ENCODE measurements at places on chromosomes 3 and 15.

DNA sequence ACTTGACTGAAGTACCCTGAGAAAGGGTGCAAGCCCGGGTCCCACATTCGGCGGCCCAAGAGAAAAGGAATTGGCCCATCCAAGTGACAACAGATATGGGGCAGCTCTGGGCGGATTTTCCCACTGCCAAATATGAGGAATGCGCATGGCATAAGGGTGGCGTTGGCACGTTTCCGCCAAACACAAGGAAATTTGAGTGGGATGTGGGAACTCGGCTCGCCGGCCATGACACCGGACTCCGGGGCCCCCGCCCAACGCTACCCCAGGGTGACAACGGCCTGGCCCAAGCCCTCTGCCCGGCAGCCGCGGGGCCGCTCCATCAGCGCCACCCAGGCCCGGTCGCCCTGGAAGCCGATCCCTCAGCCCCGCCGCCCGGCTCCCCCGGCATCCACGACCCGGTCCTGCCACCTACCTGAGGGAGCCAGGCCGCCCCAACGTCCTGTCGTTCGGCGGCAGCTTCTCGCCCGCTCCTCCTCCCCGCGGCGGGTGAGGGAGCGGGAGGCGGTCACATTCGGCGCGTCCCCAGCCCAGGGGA lies 449 bp downstream of the RAF1 start:
- DNase-seq, result peak; percentile 66

- no peak for DNase-seq
Measured at GRCh38 chr15:50904211-50904610, 4.3 kb upstream of the AP4E1 start.

GRCh38 chr15:80929689-80930088 lies 59.9 kb downstream of the MESD start:
- DNase-seq, result no peak

- DNase-seq, result no peak
Measured at GRCh38 chr15:89400782-89401545, 66.3 kb upstream of the POLG start.

DNA sequence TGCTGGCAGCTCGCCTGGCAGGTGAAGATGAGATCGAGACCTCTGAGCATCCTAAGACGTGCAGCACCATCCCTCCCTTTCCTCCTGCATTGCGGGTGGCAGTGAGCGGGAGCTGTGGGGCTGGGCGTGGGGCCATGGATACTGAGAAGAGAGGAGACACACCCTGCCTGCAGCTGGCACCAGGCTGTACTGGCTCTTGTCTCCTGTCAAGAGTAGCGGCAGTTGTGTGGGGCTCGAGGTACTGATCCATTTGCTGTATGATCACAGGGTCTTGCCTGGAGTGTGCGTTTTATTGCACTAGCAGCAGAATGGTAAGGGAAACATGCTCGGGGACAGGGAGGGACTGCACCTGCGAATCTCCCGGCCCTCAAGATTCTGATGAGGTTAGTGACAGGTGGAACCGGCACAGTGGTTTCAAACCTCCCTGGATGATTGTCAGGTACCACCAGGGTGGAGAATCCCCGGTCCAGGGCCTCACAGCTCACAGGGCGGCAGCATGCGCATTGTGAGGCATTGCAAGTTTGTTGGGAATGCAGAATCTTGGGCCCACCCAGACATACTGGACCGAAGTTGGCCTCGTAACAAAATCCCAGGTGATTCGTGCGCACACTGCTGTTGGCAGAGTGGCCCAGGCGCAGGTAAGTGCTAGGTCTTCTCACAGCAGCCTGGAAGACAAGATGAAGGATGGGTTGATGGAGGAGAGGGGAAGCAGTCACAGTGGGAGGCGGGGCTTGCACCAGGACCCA lies 14.1 kb downstream of the SYNM start:
- DNase-seq, result no peak

- DNase-seq, result peak; percentile 47
Measured at GRCh38 chr3:36868614-36869436, 76.0 kb downstream of the TRANK1 start.

DNA sequence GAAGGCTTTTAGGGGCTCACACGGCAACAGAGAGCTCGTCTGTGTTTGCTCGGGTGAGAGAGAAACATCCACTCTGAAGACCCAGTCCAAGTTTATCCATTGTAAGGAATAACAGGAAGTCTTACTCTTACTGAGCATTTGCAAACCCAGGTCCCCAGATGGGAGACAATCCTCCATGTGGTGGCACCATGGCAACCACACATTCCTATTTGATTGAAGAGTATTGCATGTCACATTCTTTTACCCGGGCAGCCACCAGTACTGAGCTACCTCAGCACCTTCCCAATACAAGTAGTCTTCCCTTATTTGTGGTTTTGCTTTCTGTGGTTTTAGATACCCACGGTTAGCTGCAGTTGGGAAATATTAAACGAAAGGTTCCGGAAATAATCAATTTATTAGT lies 302.9 kb upstream of the RASGRP1 start:
- DNase-seq, result no peak

DNA sequence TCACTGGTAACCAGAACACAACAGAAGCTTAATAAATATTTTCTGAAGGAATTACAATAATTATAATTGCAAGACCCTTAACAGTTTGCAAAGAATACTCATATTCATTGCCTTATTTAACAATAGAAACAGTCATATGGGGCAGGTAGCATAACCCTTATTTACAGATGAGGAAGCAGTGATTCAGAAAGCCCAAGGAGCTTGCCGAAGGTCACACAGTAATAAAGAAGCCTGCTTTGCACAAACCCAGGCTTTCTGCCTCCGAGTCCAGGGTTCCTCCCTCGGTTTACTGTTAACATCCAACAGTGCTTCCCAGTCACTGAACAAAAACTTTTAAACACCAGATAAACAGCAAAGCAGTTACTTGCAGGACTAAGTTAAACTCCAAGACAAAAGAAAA lies 35.3 kb downstream of the SRGAP3 start:
- no peak for DNase-seq

DNA sequence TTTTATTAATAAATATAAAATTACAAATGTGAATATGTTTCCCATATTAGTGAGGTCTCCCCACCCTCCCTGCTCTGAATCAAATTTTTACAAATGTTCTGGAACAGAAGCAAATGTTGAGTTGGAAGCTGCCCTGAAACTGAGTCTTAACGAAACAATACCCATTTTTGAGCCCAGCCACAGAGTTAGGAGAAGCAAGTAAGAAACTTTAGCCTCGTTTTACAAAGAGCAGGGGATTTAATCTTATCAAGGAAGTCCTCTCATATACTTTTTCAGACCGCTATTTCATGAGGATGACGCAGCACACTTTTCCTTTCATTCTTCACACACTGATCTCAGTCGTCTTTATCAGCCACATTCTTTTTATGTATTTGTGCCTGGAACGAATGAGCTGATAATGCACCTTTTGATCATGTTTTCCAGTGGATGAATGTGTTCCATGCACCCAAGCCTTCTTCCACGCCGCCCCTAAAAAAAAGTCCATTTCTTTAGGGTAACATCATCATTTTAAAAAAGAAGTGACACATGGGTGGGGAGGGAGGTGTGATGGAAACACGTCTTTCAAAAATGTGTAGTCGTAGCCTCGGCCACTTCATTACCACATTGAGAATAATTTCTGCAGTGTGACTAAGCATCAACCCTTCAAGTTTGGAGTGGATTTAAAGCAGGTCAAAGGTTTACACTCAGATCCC lies 48.1 kb downstream of the SETMAR start:
- DNase-seq, result no peak

DNA sequence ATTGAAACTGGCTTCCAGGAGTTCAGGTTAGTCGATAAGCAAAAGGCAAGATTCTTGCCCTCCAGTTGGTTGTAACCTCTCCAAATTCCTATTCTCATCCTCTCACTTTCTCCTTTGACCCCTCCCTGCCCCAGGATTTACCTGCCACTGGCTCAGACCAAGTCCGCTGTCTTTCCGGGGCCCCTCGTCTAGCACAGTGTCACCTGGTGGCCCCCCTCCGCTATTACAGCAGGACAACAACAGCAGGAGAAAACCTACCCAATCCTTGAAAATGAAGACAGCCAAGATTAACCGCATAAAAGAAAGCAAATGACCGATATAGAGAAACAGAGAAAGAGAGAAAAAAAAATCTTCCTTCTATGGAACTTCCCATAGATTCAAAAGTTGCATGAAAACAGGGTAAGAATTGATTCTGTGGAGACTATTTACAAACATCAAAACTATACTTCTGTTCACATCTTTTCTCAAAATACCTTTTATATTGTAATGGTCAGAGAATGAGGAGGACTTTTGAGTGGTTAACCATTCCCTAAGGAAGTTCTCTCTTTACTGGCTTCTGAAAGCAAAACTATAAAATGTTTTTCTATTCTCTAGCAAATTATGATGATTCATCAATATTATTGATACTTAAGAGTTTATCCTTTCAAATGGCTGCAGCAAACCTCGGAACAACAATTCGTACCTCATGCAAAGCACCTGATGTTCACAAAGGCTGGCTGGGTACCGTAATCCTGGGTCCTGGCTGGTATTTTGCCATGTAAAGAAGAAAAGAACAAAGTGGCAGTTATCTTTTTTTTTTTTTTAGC lies 10.0 kb upstream of the ST8SIA2 start:
- DNase-seq, result no peak

DNA sequence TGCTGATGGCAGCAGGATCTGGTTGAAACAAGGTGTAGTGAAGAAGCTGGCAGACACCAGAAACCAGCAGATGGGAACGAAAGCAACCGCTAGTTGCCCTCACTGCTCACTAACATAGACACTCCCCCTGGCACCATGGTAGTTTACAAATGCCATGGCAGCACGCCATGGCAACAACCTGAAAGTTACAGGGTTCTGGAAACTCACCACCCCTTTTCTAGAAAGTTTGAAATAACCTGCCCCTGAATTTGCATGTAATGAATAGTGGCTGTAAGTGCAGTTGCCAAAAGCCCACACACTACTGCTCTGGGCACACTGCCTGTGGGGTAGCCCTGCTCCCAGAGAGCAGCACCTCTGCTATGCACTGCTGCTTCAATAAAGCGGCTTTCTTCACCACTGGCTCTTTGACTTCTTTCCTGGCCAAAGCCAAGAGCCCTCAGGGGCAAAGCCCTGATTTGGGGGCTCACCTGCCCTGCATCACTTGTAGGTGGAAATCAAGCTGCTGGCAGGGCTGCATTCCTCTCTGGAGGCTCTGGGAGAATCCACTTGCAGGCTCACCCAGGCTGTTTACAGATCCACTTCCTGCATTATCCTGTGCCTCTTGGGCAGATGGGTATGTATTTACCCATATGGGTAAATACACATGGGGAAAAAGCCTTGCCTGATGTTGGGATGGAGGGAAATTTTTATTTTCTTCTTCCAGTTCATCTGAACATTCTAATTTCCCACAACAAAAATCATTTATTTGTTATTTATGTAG lies 2.0 kb upstream of the GP9 start:
- DNase-seq, result no peak

DNA sequence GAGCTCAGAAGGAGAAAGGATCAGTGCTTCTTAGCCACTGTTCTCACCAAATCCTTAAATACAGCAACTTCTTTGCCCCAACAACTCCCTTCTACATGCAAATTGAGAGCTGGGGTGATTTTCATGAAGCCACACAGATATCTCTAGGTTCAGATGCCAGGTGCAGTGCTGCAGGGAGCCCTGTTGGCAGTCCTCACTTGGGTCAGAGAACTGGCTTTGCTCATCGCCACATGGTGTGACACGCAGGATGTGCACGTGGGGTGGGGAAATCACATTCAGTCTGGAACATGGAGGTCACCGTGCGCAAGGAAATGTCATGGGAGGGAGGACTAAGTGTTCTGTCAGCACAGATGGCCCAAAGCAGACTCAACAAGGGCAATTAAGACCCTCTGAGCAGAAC lies 103.8 kb downstream of the WDR76 start:
- DNase-seq, result no peak
